Osteoblast (primary cell): ENCODE measurements at places on chromosomes 2 and 18. TPM values are rescaled to one million over a fixed set of nuclear protein-coding genes. Genes with fewer than 3 reads are reported as not detected.

GRCh38 chr2:21251216-21251980, 127.6 kb downstream of the TDRD15 start:
- no peak overlapping the region for H3K27ac ChIP-seq
- no peaks in the 10 kb centered on the region for H3K27me3 ChIP-seq
- H3K36me3 ChIP-seq, result no peaks in the 10 kb centered on the region
- H3K4me3 ChIP-seq, result no peak overlapping the region
- H3K4me1 ChIP-seq, result no peaks in the 10 kb centered on the region
- DNase-seq, result no peak

- no peaks in the 10 kb centered on the region for H3K27me3 ChIP-seq
- H3K4me3 ChIP-seq, result no peak overlapping the region
- H3K27ac ChIP-seq, result no peak overlapping the region
- no peak for DNase-seq
Observed at GRCh38 chr18:46040033-46040746, 31.9 kb downstream of the PSTPIP2 start.

Gene TXNL1
- total RNA-seq, result 32.9 and 47.7 TPM in 2 replicates

DNA sequence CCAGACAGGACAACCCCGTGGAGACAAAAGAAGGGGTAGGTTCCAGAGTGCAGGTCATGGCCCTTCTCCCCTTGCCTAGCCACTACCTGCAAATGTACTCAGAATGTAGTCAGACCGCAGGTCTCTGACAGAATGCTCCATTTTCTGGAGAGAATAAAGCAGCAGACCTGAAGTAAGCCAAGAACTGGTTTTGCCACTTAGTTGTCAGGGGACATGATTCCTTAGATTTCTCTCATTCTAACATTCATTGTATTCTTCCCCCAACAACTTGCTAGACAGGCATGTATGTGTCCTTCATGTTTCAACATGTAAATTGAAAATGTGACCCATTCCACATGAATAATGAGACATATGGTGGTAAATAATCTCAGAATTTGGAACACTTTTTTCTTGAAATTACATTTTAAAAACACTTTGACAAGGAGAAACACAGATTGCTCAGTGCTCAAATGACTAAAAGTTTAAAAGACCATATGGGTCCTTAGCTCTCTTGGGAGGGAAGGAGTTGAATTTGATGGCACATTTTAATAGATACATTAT, 142.4 kb downstream of the CCBE1 start:
- peaks cover 8% of the 10 kb centered on the region for H3K36me3 ChIP-seq
- no peaks in the 10 kb centered on the region for H3K27me3 ChIP-seq
- H3K4me1 ChIP-seq, result peaks cover 8% of the 10 kb centered on the region

DNA sequence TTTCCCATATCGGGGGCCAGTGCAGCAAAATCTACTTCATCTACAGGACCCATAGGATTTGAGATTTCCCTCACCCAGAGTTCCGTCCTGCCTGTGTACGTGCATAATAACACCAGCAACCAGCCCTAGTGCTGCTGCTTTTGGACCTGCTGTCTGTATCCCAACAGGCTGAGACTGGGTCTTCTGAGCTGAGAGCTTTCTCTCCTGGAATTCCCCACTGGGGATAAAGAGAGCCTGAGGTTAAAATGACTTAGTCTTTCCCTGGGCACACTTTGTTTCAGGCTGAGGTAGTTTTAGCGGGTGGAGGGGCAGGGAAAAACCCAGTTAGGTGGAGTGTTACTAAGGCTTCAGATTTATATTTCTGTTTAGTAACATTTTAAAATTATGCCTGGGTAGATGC, 62.5 kb downstream of the SERTAD2 start:
- H3K27ac ChIP-seq, result no peak overlapping the region
- DNase-seq, result no peak
- H3K4me3 ChIP-seq, result no peak overlapping the region
- H3K36me3 ChIP-seq, result peaks cover 22% of the 10 kb centered on the region

Gene RGPD4
- total RNA-seq, result under 0.01 TPM in 1 of 2 replicates, not detected in the other

Gene SERPINB4
- total RNA-seq, result 0.29 TPM in 1 of 2 replicates, not detected in the other

- no peak overlapping the region for H3K4me3 ChIP-seq
- DNase-seq, result no peak
- no peak overlapping the region for H3K27ac ChIP-seq
- H3K36me3 ChIP-seq, result no peaks in the 10 kb centered on the region
- H3K4me1 ChIP-seq, result no peaks in the 10 kb centered on the region
Observed at GRCh38 chr2:151654085-151654484, 80.2 kb downstream of the NEB start.

Gene MC4R
- total RNA-seq, result under 0.01 TPM in 1 of 2 replicates, not detected in the other

Gene IL1A
- total RNA-seq, result not detected in 2 replicates

DNA sequence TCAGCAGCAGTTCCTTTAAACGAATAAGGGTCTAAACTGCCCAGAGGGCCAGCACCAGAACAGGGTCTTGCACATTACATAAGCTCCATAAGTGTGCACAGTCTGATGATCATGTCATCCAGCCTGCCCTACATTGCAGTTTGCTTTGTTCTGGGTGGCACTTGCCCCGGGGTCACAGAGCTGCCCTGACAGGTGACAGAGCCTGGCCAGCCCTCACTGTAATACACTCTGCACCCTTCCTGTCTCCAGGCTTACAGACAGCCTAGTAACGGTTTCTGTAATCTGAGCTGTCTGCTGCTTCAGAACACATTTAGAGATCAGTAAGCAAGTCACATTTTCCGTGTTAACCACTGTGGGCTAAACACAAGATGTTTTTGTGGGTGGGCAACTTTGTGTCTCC, 213.3 kb downstream of the FAM210A start:
- H3K27me3 ChIP-seq, result no peaks in the 10 kb centered on the region
- no peak overlapping the region for H3K4me3 ChIP-seq
- H3K36me3 ChIP-seq, result no peaks in the 10 kb centered on the region

DNA sequence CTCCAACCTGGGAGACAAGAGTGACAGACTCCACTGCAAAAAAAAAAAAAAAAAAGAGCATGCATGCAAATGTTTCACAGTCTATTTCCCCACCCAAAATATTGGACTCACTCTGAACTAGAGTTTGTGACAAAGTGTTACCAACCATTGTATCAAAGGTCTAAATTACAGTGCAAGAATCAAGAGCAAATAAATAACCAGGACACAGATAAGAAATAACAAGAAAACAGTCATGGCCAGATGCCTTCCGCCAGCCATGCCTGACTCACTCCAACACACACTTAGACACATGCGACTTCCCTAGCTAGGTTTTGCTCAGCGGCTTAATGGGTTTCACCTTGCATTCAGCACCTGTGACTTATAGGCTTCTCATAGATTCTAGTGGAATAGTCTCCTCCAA, 62.8 kb downstream of the CYB5A start:
- H3K4me3 ChIP-seq, result no peak overlapping the region
- no peaks in the 10 kb centered on the region for H3K36me3 ChIP-seq
- peaks cover 3% of the 10 kb centered on the region for H3K4me1 ChIP-seq
- no peak overlapping the region for H3K27ac ChIP-seq
- no peaks in the 10 kb centered on the region for H3K27me3 ChIP-seq
- no peak for DNase-seq

DNA sequence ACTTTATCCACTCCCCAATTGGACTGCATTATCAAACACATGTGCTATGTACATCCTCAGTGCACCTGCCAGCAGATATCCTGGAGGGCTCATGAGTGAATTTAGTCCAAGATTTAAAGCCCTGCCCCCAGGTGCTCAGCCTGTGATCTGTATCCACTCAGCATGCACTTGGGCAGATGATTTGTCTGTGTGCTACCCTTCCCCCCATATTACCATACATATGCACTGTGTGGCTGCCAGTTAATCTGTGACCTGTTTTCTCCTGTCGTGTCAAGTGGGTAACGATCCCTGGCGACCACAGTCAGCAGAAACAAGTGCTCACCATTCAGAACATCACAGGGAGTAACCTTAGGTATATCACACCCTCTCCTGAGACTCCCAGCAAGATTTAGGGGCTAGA, 10.2 kb downstream of the NAGK start:
- peaks cover 49% of the 10 kb centered on the region for H3K36me3 ChIP-seq
- no peaks in the 10 kb centered on the region for H3K27me3 ChIP-seq
- H3K4me1 ChIP-seq, result no peaks in the 10 kb centered on the region
- H3K4me3 ChIP-seq, result no peak overlapping the region
- no peak for DNase-seq

Gene SLC30A3
- under 0.01 and 0.88 TPM in 2 replicates for total RNA-seq

- H3K27me3 ChIP-seq, result no peaks in the 10 kb centered on the region
- no peaks in the 10 kb centered on the region for H3K36me3 ChIP-seq
- peaks cover 3% of the 10 kb centered on the region for H3K4me1 ChIP-seq
- peak; percentile 57 for DNase-seq
- H3K4me3 ChIP-seq, result no peak overlapping the region
- no peak overlapping the region for H3K27ac ChIP-seq
Observed at GRCh38 chr2:74985978-74986609, 27.7 kb downstream of the POLE4 start.

- H3K4me1 ChIP-seq, result peaks cover 11% of the 10 kb centered on the region
- DNase-seq, result no peak
- no peaks in the 10 kb centered on the region for H3K27me3 ChIP-seq
- no peak overlapping the region for H3K27ac ChIP-seq
- H3K36me3 ChIP-seq, result peaks cover 16% of the 10 kb centered on the region
- H3K4me3 ChIP-seq, result no peak overlapping the region
Observed at GRCh38 chr18:12336171-12336613, 28.2 kb downstream of the TUBB6 start.
